ENCODE measurements at places on chromosomes 1 and 21.
A peak's percentile ranks its signal among the peaks of the same experiment; 100 is the strongest.

- DNase-seq: no peak
Observed at GRCh38 chr1:20724364-20725188, 6.8 kb upstream of the KIF17 start.

DNA sequence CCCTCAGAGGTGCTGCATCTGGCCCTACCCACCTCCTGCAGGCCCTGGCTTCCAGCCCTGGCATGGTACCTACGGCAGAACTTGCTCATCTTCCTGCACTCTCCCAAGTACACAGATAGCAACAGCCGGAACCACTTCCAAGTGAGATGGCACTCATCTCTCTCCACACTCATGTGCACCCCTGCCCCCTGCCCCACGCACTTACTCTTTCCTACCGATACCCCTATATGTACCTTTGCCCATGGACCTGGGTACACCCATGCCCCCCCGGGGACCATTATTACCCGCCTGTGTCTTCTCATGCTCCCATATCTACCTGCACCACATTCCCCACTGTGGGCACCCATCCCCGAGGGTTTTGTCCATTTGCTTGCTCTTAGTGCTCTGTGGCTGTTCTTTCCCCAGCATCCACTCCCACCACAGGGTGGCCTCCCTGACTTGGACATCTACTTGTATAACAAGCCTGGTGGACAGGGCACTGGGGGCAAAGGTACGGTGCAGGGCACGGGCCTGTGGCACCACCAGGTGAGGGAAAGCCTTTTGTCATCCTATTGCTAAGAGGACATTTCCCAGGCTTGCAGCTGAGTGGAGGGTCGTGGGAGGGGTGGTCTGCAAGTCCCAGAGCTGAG, 14.7 kb downstream of the HYI start:
- no peak for DNase-seq

GRCh38 chr1:107277022-107277421, 136.2 kb downstream of the NTNG1 start:
- DNase-seq: no peak

GRCh38 chr1:18540136-18540765, 59.5 kb downstream of the KLHDC7A start:
- DNase-seq: no peak

GRCh38 chr1:74933500-74933899, 200.5 kb downstream of the TYW3 start:
- no peak for DNase-seq

- DNase-seq: no peak
Observed at GRCh38 chr1:227911376-227911775, 36.4 kb downstream of the WNT9A start.

- DNase-seq: peak; percentile 3
Observed at GRCh38 chr1:73674945-73675561, 522.9 kb downstream of the LRRIQ3 start.

GRCh38 chr1:220241072-220241663, 31.1 kb downstream of the RAB3GAP2 start:
- DNase-seq: no peak

GRCh38 chr1:58895082-58895481, 111.2 kb upstream of the JUN start:
- peak; percentile 24 for DNase-seq

GRCh38 chr1:23283667-23284602, 60.1 kb downstream of the HNRNPR start:
- no peak for DNase-seq

Data from suppressor macrophage (primary cell).